ENCODE measurements at places on chromosomes 1 and 21. TPM values are rescaled to one million over a fixed set of nuclear protein-coding genes. Genes with fewer than 3 reads are reported as not detected.

PRDX6 gene
- total RNA-seq: 210 TPM

RHD gene
- total RNA-seq: not detected

VAMP3 gene
- 101 TPM for total RNA-seq

CFHR4 gene
- not detected for total RNA-seq

KCNE1 gene
- total RNA-seq: under 0.01 TPM

CD247 gene
- total RNA-seq: not detected

RGS5 gene
- total RNA-seq: 1.8 TPM

G0S2 gene
- total RNA-seq: 0.43 TPM

CELA2B gene
- not detected for total RNA-seq

CFHR5 gene
- not detected for total RNA-seq

PTPN22 gene
- total RNA-seq: not detected

FNDC10 gene
- total RNA-seq: 2.7 TPM

CAPN8 gene
- total RNA-seq: under 0.01 TPM

MROH9 gene
- total RNA-seq: not detected

PLCH2 gene
- 0.39 TPM for total RNA-seq

All from placental epithelial cell (primary cell).